ENCODE measurements at places on chromosomes 7 and 10.

GRCh38 chr7:76071316-76072242 is 23.7 kb downstream of the MDH2 start:
- DNase-seq = no peak

- DNase-seq = no peak
Measured at GRCh38 chr10:95782318-95782717, 26.4 kb downstream of the ENTPD1 start.

DNA sequence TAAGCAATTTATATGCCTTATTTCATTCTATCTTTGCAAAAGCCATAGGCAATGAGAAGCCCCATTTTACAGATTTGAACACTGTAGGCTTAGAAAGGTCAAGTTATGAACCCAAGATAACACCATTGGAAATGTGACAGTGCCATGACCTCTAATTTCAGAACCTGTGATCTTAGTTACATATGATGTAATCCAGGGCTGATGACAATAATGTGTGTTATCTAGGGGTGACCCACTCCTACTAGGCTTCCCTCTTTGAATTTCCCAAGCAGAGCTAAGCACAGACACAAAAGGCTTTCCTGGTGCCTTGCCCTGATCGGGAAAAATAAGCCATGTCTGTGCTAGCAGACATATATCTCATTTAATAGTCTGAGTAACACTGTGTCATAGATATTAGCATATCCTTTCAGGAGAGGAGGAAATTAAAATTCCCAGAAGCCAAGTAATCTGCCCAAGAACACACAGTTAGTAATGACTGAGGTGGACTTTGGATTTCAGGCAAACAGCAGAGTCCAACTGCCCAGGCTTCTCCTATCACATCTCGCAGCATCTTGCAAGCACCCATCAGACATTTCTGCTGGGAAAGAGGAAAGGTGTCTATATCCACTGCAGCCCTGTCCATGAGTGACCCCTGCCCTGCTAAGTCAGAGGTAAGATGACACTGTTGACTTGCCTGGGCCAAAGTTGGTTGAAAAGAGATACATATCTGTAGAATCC is 2.8 kb upstream of the TECTB start:
- no peak for DNase-seq

DNA sequence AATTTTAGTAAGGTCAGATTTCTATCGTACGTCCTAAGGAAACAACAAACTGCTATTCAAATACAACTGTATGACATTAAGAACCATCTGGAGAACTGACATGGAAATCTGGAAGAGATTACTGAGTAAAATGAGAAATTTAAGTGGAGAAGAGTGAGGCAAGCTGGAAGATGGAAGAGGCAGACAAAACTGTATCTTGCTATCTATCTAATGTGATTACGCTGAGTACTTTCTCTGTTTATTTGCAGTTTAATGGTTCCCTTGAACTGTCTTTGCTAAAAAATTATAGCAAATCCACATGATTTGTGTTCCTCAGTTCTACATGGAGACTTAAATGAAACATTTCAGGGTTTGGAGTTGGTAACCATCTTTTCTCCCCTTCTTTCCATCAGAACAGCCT is 927.1 kb upstream of the MBL2 start:
- DNase-seq = no peak

DNA sequence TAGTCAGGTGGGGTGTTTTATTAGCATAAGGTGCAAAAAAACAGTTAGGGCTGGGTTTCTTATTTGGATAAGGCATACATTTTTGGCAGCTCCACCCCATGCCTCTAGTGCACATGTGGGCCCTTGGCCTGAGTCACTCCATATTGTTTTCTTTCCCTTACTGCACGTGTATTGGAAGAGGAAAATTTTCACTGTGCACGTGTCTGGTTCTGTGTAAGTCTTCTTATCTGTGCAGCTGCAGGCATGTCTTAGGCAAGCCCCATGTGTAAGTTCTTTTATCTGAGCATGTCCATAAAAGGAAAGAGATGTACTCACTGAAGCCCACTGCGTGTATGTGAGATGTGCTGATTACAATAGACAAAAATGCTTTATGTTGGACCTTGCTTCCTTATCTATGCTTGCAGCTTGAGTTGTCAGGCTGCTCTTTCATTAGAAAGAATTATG is 540.3 kb upstream of the IGFBP3 start:
- DNase-seq = no peak

GRCh38 chr10:63699785-63700613 is 178.8 kb downstream of the REEP3 start:
- DNase-seq = no peak

DNA sequence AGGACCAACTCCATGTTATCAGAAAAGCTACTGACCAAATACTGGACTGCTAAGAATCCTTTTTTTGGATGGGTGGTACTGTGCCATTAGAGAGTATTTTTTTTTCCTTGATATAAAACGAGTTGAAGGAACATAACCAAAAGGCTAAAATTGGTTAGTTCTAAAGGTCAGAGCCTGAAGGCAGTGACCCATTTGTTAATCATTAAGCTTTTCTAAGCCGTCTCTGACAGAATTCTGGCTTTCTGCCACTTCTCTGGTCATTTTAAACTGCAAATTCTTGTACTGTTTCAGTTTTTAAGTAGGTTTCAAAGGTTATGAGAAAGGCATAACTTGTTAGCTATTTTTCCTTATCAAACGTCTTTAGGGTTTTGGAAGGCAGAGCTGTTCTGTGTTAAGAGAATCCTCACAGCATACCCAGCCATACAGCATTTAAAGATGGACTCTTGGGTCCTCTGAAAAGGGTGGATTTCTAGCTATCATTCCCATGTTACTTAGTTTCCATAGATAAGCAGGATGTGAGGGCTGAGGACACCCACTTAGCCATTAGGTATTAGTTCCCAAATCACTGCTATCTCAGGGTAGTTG is 196.8 kb downstream of the RNLS start:
- no peak for DNase-seq

DNA sequence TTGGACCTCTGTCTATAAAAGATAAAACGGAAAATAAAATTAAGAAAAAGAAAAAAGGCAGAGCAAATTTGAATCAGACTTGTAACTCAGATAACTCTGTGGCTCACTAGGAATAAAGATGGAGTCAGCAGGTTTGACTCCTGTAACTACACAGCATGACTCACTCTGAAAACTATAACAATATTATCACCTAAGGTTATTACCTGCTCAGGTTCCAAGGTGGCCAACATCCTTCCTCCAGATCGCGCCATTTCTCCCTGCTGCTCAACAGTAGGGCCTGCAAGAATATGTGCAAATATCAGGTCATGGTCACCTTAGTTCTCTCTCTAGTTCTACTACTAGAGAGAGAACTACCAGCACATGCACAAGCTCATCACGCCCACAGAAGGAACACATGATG is 30.0 kb downstream of the ALDH18A1 start:
- no peak for DNase-seq

DNA sequence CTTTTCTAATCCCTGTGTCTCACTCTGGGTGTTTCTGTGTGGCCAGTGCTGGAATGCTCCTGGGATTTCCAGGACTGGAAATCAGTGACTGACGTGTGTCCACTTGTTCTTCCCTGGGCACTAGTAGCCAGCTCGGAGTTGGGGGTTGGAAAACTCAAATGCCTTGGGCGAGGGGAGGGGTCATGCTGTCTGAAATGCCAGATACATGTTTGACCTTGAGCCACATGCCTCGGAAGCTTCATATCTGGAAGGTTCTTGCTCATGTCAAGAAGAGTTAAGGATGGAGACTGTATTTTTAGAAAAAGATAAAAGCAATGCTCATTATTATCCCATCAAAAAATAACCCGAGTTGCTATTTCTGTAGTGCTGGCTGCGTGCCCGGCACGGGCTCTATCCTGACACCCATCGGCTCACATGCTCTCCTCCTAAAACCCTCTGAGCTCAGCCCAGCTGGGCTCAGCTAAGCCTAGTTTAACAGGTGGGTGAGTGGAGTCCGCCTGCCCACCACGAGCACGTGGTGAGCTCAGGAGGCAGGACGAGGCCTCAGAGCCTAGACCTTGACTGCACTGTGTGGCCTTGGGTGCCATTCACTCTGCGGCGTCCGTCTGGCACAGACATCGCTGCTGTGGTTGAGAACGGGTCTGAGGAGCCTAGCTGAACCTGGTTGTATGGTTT is 6.4 kb downstream of the DPYSL4 start:
- DNase-seq = no peak

DNA sequence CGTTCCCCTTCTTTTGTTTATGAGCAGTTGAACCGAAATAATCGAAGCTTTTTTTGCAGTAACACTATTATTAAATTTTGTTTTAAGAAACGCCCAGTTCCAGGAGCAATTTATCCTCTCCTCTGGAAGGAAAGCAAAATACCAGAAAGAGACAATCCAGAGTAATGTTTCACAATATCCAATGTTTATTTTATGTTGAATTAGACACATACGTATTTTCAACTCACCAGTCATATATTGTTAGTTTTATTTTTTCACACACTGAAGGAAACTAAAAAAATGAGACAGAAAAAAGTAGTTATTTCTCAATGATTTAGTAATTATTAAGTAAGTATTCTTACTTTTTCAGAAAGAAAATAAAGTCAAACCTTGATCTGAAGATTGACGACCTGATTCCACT is 85.1 kb downstream of the MYOF start:
- no peak for DNase-seq

DNA sequence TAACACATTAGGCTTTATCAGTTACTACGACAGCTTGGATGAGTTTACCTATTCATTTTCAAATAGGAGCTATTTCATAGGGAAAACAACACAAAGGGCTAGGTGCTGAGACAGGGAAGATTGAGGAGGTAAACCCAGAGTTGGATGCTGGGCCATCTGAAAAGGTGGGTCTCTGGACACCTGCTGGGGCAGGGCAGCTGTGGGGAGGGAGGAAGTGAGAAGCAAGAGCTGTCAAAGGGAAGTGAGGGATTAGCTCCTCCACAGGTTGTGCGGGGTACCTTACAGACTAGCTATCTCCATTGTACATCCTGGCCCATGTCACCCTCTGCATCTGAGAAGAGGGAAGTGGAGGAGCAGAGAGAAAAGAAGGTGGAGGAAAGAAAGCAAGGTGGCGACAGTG is 48.9 kb downstream of the BLNK start:
- DNase-seq = no peak

DNA sequence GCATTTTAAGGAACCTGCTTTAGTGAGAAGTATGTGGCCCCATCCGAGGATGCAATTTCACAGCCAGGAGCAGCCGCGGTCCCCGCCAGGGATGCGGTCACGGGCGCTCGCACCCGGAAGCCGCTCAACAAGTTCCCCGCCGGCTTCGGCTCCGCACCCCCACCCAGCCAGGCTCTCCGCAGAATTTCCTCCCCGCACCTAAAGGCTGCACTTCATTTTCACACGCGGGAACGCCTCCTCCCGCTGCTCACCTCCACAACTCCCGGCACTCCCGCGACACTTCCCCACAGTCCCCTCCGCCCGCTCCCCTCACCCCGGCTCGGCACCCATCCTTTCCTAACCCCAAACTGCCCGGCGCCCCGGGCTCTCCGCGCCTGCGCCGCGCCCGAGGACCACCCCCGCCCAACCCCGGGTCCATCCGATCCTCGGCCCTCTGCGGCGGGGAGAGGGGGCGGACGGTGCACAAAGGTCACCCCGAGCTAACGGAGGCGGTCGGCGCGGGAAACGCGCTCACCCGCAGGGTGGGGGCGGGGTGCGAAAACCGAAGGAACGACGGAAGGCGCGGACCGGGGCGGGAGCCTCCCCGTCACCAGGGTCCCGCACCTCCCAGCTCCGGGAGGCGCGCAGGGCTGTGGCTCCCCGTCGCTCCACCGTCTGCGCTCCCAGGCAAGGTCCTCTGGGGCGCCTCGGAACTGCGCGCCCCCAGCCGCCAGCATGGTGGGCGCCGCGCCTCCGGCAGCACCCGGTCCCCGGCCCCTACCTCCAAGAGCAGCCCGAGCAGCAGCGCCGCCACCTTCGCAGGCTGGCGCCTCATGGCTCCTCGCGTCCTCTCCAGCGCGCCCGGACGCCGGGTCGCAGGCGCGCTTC is 558 bp downstream of the VOPP1 start:
- DNase-seq = peak; percentile 38

- no peak for DNase-seq
Measured at GRCh38 chr7:69932034-69932628, 333.9 kb downstream of the AUTS2 start.

- no peak for DNase-seq
Measured at GRCh38 chr7:83446102-83446669, 202.8 kb downstream of the SEMA3E start.

GRCh38 chr10:15609246-15609645 is 110.5 kb downstream of the ITGA8 start:
- no peak for DNase-seq

DNA sequence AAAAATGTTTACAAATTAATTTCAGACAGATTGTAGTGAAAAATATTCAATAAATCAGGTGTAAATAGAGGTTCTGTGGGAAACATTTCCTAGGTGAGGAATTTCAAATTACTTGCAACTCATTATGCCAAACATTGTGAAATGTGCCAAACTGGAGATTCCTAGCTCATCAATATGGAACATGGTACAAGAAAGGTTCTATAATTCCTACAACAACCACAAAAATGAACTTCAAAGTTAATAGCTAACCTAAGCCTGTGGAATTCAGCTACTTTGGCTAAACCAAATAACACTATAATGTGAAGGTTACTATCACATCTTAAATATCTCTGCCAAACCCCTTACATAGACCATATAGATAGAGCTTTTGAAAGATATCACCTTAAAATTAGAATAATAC is 223.3 kb upstream of the HGF start:
- DNase-seq = no peak

DNA sequence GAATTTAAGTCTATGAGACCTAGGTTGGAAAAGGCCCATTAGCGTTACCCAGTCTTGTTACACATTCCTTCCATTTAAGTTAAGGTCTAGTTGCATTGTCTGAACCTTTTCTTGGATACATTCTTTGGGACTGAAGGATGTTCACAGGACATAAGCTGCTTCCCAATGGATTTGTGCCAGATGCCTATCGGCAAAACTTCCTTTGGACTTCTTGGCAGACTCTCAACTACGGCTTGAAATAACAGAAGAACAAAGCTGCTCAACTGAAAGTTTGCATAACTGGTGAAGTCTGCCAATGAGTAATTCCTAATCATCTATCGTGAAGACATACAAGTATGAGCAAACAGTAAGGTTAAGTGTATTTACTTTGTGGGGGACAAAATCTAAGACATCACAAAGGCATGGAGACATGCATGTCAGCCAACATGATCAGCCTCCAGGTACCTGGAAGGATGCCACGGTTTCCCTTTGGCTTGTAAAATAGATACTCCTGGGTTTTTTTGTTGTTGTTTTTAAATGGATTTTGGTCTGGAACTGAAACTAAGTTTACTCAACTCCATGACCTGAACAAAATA is 35.4 kb downstream of the MALSU1 start:
- DNase-seq = no peak

DNA sequence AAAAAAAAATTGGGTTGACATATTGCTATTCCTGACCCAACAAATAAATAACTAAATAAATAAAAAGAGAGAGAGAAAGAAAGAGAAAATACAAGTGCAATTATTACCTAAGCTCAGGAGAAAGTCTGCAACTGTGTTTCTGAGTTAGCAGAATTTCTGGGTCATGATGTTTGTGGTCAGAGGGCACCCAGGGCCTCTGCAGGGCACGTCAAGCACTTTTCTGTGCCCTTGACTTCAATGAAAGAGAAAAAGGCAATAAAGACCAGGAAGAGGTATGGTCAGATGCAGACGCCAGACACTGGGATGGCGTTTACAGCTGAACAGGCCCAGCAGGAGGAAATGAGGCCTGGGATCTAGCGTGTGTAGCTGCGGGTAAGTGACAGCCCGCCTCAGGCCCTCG is 160.9 kb upstream of the GDF10 start:
- no peak for DNase-seq

All from stimulated activated CD4-positive, alpha-beta T cell treated with anti-CD3 and anti-CD28 coated beads, TNF-alpha, amount 100 ng/mL, for 4 hours (primary cell).